ENCODE measurements at places on chromosomes 4 and X. TPM values are rescaled to one million over a fixed set of nuclear protein-coding genes. Genes with fewer than 3 reads are reported as not detected.
A peak's percentile ranks its signal among the peaks of the same experiment; 100 is the strongest.

DNA sequence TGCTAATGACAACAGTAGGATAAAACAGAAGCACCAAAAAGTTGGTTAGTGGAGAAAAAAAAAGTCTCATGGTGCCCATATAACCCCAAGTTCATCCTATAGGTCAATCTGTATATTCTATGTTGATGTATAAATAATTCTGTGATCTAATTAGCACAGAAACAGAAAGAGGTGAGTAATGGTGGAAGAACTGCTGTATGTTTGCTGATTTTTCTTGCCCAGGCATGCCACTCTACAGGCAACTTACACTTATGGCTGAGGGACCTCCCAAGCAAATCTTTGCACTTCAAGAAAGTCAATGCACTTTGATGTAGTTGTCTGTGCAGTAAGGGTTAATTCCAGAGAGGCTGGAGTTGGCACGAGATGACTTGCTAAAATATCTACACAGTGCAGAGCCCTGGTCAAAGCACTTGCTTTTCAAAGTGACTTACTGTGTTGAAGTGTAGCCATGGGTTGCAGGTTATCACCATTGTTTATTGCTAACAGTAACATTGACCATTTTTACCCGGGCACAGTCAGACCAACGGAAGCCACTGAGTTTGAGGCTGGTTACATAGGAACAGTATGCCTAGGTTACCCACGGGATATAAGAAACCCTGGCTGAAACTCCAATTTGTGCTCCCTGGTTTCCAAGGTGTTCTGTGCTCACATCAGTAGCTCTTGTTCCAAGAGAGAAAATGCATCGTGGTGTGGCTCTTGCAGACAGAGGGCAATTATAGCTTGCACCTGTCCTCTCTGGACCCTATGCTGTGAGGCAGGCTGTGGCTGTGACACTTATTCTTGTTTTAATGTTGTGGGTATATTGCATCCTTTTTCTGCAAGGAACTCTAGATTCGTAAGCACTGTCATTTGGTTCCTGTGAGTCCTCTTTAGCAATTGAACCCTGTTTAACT is 141.3 kb upstream of the FTHL17 start:
- DNase-seq = no peak

DNA sequence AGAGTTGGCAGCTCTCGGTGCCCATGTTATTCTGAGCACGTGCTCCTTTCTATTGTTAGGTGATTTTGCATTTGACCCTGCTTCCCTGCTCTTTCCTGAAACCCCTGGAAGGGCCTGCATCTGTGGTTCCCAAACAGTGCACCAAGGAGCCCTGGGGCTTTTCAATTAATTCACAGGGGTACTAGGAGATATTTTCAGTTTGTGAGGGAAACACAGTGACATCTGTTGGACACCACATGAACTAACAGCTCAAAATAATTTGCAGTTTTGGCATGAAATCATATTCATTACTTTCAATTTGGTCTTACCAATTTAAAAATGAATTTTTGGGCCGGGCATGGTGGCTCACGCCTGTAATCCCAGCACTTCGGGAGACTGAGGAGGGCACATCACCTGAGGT is 156.6 kb downstream of the GATB start:
- DNase-seq = no peak

GRCh38 chr4:138572007-138572406 is 329.9 kb upstream of the SLC7A11 start:
- DNase-seq = no peak

GRCh38 chr4:81196126-81196650 is 18.8 kb downstream of the PRKG2 start:
- no peak for DNase-seq

DNA sequence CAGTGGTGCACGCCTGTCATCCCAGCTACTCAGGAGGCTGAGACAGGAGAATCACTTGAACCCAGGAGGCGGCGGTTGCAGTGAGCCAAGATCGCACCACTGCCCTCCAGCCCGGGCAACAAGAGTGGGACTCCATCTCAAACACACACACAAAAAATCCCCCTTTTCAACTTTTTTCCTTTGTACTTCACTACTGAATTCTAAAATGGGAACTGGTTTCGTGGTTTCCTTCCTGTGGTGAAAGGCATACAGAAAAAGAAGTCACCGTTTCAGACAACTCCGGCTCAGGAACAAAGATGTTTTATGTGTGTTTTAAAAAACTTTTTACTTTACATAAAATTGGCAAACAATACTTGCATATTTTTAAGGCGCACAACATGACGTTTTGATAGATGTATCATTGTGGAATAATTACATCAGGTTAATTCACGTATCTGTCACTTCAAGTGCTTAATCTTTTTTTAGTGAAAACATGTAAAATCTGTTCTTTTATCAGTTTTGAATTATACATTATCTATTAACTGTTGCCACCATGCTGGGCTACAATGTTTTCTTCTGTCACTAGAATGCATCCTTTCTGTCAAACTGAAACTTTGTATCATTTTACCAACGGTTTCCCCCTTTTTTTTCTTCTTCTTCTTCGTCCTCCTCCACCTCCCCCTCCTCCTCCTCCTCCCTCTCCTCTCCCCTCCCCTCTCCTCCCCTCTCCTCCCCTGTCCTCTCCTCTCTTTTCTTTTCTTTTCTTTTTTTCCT is 186.0 kb downstream of the CRLF2 start:
- no peak for DNase-seq

- DNase-seq = no peak
Observed at GRCh38 chr4:185899833-185900232, 87.8 kb upstream of the SORBS2 start.

DNA sequence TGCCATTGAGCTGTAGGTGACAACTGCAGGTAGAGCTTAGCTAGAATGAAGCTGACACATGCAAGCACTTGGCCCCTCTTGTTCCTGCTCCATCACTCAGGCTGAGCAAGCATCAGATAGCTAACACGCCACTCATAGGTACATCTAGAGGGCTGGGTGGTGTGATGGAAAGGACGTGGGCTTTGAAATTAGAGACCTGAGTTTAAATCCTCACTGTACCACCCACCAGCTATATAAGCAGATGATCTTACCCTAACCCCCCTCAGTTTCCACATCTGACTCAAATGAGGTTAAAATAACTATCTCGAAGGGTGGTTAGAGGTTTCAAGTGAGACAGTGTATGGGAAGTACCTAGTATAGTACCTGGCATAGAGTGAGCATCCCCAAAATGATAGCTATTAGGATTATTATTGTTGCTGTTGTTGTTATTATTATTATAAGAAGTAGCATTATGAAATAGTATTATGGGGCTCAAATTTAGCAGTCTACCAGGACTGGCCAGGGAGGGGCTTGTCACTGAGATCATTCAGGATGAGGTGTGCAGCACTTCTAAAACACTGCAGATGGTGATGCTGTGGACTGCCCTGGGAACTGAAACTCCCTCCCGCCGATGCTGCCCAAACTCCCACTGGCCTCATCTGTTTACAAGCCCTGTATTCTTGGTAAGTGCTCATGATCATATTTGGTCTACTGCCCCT is 59.0 kb downstream of the REELD1 start:
- no peak for DNase-seq

DNA sequence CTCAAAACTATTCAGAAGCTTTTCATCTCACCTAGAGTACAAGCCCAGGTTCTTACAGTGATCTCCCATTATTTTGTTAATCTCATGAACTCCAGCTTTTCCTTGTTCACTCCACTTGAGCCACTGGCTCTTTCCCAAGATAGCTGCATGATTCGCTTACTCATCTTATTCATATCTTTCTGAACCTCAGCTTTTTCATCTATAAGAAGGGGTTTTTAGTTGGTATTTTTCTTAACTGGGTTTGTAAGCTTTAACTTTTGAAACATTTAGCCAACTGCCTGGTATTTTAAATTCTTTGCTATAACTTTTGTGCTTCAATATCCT is 24.0 kb downstream of the GIMD1 start:
- no peak for DNase-seq

DNA sequence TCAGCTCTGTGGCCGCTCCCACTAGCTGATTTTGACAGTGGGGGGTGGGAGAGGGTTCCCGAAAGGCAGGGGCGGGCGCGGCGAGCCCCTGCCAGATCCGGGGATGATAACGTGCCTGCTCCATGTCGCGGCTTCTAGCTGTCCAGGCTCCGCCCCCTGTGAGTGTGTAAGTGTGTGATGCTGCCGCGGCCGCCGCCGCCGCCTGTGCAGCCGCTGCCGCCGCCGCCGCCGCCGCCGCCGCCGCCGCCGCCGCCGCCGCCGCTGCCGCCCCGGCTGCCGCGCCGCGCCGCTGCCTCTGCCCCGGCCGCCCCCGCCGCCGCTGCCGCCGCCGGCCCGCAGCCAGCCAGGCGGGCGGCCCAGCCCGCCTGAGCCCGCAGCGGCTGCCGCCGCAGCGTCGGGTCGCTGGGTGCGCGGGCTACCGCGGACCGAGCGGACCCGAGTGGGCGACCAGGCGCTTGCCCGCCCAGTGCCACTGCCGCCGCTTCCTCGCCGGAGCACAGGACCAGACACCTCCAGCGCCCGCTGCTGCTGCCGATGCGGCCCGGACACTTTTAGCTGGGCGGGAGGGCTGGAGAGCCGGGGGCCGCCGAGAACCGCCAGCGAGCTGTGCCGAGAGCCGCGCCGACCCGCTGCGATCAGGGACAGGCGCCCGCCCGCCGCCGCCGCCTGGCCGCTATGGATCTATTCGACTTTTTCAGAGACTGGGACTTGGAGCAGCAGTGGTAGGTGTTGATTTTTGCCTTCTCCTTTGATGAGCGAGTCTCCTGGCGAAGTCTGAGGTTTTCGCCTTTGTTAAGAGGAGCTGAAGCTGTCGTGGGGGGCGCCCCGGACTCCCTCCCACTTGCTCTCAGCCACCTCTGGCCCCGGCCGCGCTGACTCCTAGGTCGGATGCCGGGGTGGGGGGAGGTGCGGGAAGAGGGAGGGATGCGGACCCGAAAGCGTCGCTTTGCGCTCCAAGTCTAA is at the start of gene AFF2:
Gene AFF2, plus strand, starts transcription at position 195 of the 963 bp plus-strand sequence. Its CDS starts 481 bp downstream, at position 676.
- DNase-seq = peak; percentile 81

DNA sequence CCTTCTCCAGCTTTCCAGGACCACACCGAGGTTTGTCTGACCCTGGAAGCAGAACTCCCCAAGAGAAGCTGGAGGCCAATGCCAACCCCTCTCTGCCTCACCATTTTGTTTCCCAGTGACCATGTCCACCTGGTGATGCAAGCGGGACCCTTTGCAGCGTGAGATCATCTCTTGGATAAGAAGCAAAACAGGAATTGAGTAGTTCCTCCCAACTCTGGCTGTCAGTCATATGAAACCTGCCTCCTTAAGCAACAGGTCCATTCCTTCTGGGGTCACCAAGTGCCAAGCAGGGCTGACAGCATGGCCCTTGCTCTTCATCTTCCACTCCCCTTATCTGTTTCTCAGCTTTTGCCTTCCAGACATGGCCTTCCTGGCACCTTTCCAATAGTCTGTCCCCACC is 41.3 kb upstream of the MTM1 start:
- DNase-seq = no peak

GRCh38 chrX:45598861-45599260 is 398.2 kb upstream of the DIPK2B start:
- DNase-seq = no peak

DNA sequence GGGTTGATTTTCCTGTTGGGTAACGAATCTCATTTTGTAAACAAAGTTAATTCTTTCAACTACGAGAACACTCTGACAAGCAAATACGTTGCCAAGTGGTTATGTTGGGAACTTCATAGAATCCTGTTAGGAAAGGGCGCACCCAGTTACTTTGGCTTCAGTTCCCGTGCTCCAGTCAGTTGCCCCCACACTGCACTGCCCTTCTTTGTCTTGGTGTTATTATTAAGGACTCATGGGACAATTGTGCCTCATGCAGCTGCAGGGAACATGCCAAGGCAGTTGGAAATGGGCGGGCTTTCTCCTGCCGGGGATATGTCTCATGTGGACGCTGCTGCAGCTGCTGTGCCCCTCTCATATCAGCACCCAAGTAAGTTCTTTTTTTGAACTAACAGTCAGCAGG is 28.9 kb downstream of the OFD1 start:
- peak; percentile 25 for DNase-seq

DNA sequence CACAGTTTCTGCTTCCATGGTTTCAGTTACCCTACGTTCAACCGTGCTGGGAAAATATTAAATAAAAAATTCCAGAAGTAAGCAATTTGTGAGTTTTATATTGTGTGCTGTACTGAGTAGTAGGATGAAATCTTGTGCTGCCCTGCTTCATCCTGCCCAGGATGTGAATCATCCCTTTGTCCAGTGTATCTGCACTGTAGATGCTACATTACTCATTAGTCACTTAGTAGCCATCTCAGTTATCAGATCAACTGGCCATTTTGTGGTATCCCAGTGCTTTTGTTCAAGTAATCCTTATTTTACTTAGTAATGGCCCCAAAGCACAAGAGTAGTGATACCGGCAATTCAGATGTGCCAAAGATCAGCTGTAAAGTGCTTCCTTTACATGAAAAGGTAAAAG is 97.9 kb downstream of the COX18 start:
- no peak for DNase-seq

GRCh38 chr4:140344101-140344500 is 29.3 kb upstream of the SCOC start:
- no peak for DNase-seq

GRCh38 chrX:110374559-110374958 is 15.9 kb downstream of the RTL9 start:
- no peak for DNase-seq

Gene GABRA4
- total RNA-seq = not detected

Gene FAM149A
- total RNA-seq = 10.4 TPM

Gene EDA
- total RNA-seq = 6.8 TPM

Gene TMEM144
- 2.0 TPM for total RNA-seq

Gene GPAT3
- not detected for total RNA-seq

Gene TADA2B
- 12.6 TPM for total RNA-seq

Gene PPP2R2C
- 2.5 TPM for total RNA-seq

Gene MEPE
- total RNA-seq = not detected

Gene MMRN1
- total RNA-seq = 0.37 TPM
